H1 (cell line): ENCODE measurements at places on chromosomes 6 and 20. TPM values are rescaled to one million over a fixed set of nuclear protein-coding genes. Genes with fewer than 3 reads are reported as not detected.
A peak's percentile ranks its signal among the peaks of the same experiment; 100 is the strongest.

CENPW gene
- total RNA-seq = 91.1 and 104 TPM in 2 replicates

TFAP2C gene
- total RNA-seq = 5.6 and 5.8 TPM in 2 replicates

ULBP1 gene
- 0.42 and 0.60 TPM in 2 replicates for total RNA-seq

- H3K27ac ChIP-seq = no peak overlapping the region
- no peak overlapping the region for H3K4me3 ChIP-seq
- DNase-seq = no peak
- no peaks in the 10 kb centered on the region for H3K36me3 ChIP-seq
- H3K27me3 ChIP-seq = no peaks in the 10 kb centered on the region
These were observed 35.1 kb downstream of the MKKS start for GRCh38 chr20:10398834-10399369.

GRCh38 chr20:32443386-32443974, 85.3 kb downstream of the ASXL1 start:
- H3K27me3 ChIP-seq = no peaks in the 10 kb centered on the region
- H3K4me3 ChIP-seq = no peak overlapping the region
- DNase-seq = no peak
- H3K27ac ChIP-seq = no peak overlapping the region
- 0 out of 2 replicates have a peak, but pooled peaks cover 2% of the 10 kb centered on the region for H3K4me1 ChIP-seq

GRCh38 chr6:13593720-13594119, 19.3 kb downstream of the SIRT5 start:
- DNase-seq = no peak
- no peak overlapping the region for H3K27ac ChIP-seq
- no peaks in the 10 kb centered on the region for H3K27me3 ChIP-seq
- H3K4me1 ChIP-seq = no peaks in the 10 kb centered on the region; the same call in 1 of the 2 replicates

- H3K36me3 ChIP-seq = no peaks in the 10 kb centered on the region
- H3K4me3 ChIP-seq = peak overlapping the region; percentile 49
- H3K4me1 ChIP-seq = peaks cover 6% of the 10 kb centered on the region
These were observed 29.8 kb upstream of the PIM1 start for GRCh38 chr6:37140145-37140544.

DNA sequence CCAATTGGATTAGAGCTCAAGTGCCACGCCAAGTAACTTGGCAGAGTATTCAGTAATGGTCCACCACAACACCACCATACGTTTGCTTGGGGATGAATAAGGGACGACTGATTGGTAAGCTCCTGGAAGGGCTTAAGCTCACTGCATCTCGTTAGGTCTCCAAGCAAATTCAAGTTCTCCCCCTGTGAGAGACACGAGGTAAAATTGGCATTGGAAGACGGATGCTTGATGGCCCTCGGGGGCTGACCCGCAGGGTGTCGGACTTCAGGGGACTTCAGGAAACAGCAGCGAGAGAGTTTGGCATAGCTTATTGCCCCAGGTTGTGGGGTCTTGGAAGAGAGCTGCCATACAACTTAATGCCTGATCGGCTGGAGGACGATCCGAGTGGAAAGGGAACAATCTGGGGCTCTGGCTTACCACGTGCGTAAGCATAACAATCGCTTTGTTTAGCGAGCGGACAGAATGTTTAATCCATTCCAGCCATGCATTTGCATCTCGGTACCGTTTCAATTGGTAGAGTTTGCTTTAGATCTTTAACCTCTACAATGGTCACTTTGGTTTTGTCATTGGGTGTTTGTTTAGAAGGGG, 4.8 kb upstream of the ZNFX1 start:
- DNase-seq = no peak
- peaks cover 1% of the 10 kb centered on the region for H3K27me3 ChIP-seq
- H3K27ac ChIP-seq = peak overlapping the region; percentile 51; the same call in 1 of the 2 replicates
- peak overlapping the region; percentile 97 for H3K4me3 ChIP-seq
- H3K36me3 ChIP-seq = peaks cover 84% of the 10 kb centered on the region

DNA sequence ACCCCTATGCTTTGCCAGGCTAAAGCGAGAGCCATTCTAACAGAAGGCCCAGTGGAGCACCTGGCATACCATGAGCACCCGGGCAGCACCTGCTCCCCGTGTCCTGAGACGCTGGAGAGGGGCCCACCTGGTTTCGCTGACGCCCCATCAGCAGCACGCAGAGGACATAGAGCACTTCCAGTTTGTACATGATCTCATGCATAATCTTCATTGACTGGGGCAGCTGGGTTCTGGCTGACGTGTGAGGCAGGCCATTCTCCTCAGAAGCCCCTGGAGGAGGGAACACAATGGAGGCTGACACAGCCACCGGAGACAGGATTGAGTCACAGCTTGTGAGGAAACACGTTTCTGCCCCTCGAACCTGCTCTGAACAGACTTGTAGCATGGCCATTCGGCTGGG, 65.4 kb downstream of the MYH7B start:
- no peak overlapping the region for H3K4me3 ChIP-seq
- H3K36me3 ChIP-seq = peaks cover 18% of the 10 kb centered on the region; the same call in 1 of the 2 replicates
- no peaks in the 10 kb centered on the region for H3K27me3 ChIP-seq

DNA sequence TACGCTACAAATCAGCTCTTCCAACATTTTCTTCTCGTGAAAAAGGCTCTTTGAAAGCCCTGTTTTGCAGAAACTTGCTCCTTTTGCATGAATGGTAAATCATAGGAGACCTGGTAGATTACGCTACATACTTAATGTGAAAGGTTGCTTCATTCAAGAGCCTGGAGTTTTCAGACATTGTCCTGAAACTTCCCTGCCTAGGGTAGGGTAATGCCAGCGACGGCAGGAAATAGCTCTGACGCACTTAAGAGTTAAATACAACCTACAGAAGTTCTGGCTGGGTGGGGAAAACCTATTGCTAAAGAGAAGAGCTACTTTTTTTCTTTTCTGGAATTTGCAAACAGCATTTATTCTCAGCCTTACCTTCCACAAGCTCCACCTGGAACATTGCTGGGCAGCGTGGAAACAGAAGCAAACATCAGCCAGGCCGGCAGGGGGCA, 144.5 kb downstream of the LPA start:
- H3K36me3 ChIP-seq = no peaks in the 10 kb centered on the region
- H3K27me3 ChIP-seq = no peaks in the 10 kb centered on the region
- no peaks in the 10 kb centered on the region for H3K4me1 ChIP-seq

DNA sequence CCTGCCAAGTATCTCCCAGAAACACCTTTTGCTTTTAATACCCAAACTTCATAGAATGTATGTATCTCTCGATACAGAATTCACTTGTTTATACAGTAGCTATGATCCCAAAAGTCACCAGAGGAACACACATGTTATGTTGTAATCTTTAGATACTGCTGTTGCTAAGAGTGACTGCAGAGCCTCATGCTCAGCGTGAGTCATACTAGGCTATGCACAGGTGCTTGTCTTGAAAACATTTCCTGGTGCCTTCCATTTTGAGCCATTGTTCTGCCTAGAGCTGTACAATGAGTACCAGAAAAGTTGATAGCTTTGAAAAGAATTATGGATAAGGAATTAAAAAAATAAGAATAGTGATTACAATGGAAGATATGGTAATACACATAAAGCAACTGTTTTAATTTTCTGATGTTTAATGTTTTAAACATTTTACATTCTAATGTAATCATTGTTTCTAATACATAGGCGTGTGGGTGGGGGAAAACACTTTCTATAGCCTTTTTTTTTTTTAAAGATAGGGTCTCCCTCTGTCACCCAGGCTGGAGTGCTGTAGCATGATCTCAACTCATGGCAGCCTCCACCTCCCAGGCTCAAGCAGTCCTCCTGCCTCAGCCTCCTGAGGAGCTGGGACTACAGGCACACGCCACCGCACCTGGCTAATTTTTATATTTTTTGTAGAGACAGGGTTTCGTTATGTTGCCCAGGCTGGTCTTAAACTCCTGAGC, 79.4 kb downstream of the CD24 start:
- DNase-seq = no peak
- H3K27me3 ChIP-seq = no peaks in the 10 kb centered on the region
- no peaks in the 10 kb centered on the region for H3K36me3 ChIP-seq
- H3K27ac ChIP-seq = no peak overlapping the region
- peaks cover 4% of the 10 kb centered on the region for H3K4me1 ChIP-seq
- H3K4me3 ChIP-seq = no peak overlapping the region

- no peaks in the 10 kb centered on the region for H3K36me3 ChIP-seq
- DNase-seq = no peak
- H3K4me3 ChIP-seq = no peak overlapping the region
- H3K4me1 ChIP-seq = no peaks in the 10 kb centered on the region
- no peaks in the 10 kb centered on the region for H3K27me3 ChIP-seq
- H3K27ac ChIP-seq = no peak overlapping the region
These were observed 184.2 kb downstream of the PHF3 start for GRCh38 chr6:63819831-63820230.

GRCh38 chr6:128365520-128366160, 154.8 kb downstream of the PTPRK start:
- H3K27me3 ChIP-seq = no peaks in the 10 kb centered on the region
- H3K4me1 ChIP-seq = no peaks in the 10 kb centered on the region
- no peak overlapping the region for H3K27ac ChIP-seq
- no peak for DNase-seq
- no peaks in the 10 kb centered on the region for H3K36me3 ChIP-seq
